ENCODE measurements at places on chromosomes 6 and 20. TPM values are rescaled to one million over a fixed set of nuclear protein-coding genes. Genes with fewer than 3 reads are reported as not detected.

The GDAP1L1 gene
- total RNA-seq: not detected

DNA sequence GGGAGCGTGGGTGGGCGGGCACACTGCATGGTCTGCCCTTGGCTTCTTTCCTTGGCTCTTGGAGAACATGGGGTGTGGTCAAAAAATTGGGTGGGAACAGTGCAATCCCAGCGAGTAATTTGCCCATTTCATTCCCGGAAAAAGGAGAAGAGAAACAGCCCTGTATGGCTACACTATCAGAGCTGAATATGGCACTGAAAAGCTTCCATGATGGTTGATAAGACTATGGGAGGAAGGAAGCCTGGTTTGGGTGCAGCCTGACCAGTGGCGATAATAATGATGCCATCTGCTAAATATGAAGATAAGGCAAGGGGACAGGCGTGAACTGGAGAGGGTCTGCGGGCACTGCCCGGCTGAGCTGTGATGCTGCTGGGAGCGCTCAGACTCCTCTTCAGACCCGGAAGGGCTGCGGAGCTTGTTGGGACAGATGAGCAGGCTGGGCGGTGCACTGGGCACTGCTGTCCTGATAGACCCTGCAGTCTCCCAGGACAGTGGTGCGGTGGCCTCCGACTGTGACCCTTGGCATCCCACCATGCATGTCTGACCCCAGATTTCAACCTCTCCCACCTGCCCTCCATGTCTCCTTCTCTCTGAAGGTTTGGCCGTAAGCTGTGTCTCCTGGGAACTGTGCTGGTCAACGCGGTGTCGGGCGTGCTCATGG is 10.2 kb downstream of the SLC22A1 start:
- no peak for DNase-seq

GRCh38 chr6:134992155-134992554 is 42.3 kb upstream of the ALDH8A1 start:
- DNase-seq: no peak

The SYNDIG1 gene
- 0.23 TPM for total RNA-seq

DNA sequence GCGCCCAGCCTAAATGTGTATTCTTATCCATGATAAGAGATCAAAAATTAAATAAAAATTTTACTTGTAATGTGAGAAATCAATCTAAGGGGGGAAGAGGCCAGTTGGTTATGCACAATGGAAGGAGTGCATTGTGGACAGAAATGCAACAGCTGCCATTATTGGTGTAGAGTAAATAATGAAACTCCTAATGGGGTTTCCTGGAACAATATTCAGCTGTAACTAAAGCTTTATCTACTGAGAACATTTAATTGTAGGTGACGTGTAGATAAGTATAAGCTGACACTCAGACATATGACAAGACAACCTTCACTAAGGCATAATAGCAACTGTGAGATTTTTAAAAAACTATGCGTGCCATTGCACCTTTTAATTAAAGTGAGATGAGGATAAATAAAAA is 71.4 kb downstream of the CEP57L1 start:
- DNase-seq: no peak

The TSHZ2 gene
- total RNA-seq: 7.3 TPM

GRCh38 chr6:151317995-151318365 is 73.4 kb downstream of the ZBTB2 start:
- DNase-seq: no peak

DNA sequence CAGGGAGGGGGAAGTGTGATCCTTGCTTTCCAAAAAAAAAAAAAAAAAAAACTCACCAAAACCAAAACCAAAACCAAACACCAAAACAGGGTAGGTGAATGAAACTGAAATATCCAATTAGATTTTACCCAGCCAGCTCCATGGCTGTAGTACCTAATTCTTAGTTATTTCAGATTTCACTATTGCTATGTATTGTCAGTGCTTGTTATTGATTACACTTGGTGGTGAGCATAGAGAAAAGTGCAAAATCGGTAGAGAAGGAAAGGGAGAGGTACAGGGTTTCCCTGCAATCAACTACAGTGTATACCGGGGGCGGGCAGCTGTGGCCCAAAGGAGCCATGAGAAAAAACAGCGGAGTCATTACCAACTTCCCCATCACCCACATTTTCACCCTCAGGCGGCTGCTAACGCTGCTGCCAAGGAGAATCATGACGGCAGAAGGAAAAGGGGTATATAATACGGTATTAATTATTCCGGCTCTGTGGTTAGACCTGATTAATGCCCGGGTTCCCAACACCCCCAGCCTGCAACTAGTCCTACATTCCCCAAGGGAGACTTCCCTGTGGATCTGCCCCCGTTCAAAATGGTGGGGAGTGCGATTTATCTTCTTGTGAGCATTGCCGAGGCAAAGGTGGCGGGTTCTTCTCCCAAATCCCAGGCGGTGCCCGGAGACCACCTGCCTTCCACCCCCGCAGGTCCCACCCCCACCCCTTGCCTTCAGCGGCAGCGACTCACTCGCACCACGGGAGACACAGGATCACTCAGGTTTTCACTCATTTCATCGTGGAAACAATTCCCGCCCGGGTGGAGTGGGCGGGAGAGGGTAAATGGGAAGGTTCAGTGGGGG is at the start of gene C6orf62:
C6orf62 (minus strand) TSS at position 30 of the 847 bp plus-strand sequence. CDS start 486 bp downstream, outside the sequence.
- peak; percentile 44 for DNase-seq

DNA sequence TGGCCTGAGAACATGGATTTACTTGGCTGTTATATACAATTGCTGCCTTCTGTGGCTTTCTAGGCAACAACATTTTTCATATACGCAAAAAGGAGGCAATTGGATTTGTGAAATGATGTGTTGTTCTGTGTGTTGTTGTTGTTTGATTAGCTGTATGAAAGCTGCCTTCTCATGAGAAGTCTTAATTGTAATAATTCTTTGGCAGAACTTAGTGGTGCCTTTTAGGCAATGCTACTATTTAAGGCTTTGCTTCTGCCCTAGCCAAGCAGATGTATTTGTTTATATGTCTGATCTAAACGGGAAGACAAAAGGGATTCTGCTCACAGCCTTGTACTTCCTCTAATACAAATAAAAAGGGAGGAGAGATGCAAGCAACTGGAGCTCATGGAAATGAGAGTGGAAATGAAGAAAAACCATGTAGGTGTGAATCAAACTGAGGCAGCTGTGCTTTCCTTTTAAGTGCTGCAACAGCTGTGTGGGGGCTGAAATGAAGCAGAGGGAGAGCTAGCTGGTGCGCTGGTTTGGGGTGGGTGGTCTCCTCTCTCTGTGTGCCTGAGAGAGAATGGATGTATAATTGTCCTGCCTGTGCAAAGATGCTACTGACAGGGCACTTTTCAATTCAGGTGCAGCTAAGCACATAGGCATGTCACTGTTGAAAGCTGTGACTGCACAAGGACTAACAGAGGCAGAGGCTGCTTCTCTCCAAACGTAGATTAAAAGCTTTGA is 386.9 kb upstream of the MAN1A1 start:
- DNase-seq: no peak

DNA sequence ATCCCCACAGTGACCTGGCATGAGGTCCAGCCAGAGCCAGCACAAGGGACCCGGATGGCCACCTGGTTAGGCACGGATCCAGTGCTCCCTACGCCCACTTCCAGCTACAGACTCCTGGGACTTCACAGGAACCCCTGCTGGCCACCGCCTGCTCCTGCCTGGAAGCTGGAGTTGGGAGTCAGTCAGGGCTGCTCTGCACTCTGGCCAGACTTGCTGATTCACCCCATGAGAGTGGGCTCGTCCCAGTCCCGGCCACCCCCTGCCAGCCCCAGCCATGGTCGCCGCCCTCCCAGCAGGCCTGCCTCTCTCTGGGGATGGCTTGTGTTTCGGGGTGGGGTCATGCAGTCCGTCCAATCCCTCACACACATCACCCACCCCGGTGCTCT is 125.8 kb downstream of the DLL1 start:
- DNase-seq: no peak

DNA sequence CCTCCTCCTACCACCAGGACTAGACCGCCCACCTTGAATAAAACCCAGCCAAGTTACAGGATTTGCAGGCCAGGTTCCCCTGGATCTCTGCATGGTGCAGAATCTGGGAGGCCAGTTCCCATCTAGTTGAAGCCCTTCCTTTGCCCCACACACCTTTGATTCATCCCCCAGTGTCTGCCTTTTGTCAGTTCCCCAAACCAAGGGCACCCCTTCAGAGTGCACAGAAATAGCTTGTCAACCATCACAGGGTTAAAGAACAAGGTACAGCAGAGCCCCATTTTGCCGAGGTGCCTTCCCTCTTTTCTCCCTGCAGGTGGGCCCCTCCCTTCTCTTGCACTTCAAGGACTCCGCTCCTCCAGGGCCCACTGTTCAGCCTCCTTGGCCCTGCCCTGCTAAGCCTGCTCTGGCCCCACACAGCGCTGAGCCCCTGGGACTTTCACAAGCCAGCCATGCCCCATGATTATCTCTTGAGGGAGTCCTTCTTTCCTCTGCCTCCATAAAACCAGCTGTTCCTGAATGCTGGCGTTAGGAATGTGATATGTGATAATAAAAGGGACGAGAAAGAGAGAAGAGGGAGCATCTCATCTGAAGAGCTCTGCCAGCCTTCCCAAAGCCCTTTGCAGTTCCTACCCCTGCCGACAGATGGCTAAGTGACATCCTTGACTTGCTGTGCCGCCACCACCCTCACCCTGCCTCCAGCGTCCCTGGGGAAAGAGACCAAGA is 280.3 kb downstream of the CDC5L start:
- DNase-seq: peak; percentile 26

DNA sequence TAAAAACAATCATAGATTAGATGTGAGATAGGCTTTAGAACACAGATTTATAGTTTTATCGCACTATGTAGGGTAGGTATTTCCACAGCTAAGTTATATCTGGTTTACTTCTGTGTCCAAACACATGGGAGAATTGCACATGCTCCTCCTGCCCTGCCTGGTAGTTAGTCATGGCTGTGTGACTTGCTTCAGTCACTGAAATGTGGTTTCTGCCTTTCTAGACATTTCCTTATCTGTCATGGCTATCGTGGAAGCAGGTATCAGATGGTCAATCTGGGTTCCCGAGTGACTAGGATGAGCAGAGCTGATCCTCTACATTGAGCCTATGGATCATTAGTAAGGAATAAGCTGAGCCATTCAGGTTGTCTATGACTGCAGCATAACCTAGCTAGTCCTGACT is 117.8 kb upstream of the GMDS start:
- no peak for DNase-seq

The ACTL10 gene
- total RNA-seq: 2.7 TPM

DNA sequence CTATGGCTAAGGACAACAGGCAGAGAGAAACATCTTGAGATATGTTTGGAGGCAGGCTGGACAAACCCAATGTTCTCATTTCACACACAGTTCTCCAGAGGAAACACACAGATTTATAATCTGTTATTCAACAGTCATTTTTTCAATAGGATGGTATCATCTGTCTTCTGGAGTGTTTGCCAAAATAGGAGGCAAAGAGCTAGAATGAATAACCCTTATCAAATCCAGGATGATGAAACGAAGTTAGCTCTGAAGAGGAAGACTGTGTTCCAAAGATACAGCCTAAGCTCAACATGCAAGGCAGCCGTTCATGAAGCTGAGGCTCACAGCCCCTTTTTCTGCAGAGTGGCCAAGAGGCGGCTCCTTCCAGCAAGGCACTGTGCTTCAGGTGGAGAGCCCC is 70.8 kb downstream of the PPP1R3G start:
- no peak for DNase-seq

The FNDC11 gene
- total RNA-seq: 0.06 TPM

GRCh38 chr6:4612636-4613171 is 163.5 kb upstream of the CDYL start:
- DNase-seq: no peak

DNA sequence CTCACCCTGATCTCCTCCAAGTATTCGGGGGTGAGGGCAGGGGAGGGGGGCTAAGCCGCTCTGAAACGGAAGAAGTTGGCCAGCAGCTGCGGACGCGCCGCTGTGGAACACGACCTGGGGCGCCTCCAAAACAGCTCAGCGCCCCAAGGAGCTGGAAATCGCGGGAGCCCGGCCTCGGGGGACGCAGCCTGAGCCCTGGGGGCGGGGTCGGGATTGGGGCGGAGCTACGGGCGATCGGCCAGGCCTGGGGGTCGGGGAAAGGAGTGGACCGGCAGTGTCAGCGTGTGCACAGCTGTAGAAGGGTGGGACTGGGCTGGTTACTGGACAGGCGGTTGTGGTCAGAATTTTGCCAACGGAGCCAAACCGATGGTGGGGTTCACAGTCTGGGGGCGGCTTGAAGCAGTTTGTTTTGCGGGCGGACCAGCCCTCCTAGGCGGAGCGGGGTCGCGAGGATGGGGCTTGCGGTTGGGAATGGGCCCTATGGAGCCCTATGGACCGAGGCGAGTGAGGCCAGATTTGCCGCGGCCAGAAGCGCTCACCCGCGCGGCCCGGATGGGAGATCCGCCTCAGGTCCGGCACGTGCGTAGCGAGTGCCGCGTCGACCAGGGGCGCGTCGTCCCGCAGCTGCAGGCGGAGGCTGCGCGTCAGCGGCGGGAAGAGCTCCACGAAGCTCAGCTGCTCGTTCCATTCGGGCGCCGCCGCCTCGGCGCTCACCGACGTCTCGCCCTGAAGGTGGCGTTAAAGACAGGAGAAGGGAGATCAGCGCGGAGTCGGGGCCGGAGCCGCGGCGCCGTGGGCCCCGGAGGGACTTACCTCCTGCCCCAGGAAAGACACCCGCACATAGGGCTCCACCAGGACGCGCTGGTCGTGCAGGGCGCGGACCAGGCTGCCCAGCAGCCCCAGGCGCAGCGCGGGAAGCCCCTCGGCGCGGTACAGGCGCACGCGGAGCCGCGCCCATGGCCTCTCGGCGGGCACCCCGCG is 14.3 kb upstream of the SPAG4 start:
- DNase-seq: peak; percentile 83

DNA sequence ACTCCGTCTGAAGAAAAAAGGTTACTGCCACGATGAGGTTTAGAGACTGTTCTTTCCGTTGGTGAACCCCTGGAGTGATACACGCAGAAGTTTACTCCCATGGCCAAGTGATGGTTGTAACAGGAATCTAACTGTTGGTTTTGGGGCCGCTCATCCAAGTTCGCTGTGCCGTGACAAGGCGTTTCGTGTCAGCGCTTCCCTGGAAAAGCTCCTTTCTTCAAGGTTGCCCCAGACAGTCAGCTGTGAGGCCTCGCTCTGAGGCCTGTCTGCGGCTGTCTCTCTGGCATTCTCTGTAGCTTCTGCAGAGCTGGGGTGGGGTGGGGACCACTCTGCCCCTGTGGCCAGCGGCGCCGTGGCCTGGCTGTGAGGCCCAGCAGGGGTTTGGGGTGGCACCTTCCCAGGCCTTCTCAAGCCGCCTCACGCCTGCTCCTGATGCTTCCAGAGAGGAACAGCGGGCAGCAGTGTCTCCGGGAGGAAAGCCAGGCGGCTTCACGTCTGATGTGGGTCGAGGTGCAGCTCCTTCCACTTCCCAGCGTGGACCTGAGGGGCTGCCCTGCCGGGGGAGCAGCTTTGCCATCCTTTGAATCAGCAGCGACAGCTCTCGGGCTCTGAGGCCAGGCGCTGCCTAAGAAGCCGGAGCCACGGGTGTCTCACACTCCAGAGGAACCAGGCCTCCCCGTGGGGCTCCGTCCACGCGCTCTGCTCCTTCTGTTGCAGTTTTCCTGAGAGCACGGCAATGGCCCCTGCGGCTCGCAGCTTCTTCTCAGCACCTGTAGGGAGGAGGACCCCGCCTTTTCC is 76.2 kb downstream of the SMOC2 start:
- DNase-seq: no peak

DNA sequence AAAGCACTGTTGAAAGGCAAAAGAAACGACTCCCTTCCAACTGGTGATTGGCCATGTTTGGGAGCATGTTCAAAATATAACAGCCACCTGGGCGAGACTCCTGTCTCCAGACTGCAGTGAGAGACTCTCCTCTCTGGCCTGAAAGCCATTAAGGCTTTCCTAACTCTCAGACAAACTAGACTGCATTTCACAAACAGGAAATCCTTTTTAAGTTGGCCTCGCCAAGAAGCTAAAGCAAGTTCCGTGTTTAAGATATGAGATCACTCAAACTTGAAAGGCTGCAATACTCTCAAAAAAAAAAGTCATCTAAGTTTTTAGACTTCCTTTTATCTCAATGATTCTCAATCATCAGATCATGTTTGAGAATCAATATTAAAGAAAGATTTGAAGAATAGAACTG is 117.0 kb downstream of the TFAP2A start:
- no peak for DNase-seq
